Body of pancreas (tissue), 4 donors: ENCODE measurements at places on chromosomes 5 and 9.
A peak's percentile ranks its signal among the peaks of the same experiment; 100 is the strongest.

GRCh38 chr9:136588663-136589464 is 43.0 kb upstream of the NOTCH1 start:
- no peak for DNase-seq

- DNase-seq: no peak
Observed at GRCh38 chr9:35774907-35775635, 16.3 kb upstream of the NPR2 start.

DNA sequence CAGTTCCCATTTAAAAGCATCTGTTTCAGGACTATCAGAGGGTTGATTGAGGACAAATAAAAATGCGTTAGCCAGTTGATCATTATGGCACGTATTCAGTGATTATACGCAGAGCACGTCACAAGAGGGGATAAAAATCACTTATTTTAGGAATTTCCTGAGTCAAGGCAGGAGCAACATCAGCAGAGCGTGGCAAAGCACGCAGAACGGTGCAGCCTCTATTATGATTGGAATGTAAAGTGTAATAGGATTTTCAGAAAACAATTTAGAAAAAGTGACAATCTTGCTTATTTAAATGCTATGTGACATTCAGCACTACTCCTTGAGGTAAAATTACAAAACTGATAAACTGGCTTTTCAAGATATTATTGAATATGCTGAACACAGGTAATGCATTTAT is 413.6 kb upstream of the DAP start:
- no peak for DNase-seq

GRCh38 chr9:37776328-37776727 is 8.5 kb downstream of the EXOSC3 start:
- DNase-seq: no peak

DNA sequence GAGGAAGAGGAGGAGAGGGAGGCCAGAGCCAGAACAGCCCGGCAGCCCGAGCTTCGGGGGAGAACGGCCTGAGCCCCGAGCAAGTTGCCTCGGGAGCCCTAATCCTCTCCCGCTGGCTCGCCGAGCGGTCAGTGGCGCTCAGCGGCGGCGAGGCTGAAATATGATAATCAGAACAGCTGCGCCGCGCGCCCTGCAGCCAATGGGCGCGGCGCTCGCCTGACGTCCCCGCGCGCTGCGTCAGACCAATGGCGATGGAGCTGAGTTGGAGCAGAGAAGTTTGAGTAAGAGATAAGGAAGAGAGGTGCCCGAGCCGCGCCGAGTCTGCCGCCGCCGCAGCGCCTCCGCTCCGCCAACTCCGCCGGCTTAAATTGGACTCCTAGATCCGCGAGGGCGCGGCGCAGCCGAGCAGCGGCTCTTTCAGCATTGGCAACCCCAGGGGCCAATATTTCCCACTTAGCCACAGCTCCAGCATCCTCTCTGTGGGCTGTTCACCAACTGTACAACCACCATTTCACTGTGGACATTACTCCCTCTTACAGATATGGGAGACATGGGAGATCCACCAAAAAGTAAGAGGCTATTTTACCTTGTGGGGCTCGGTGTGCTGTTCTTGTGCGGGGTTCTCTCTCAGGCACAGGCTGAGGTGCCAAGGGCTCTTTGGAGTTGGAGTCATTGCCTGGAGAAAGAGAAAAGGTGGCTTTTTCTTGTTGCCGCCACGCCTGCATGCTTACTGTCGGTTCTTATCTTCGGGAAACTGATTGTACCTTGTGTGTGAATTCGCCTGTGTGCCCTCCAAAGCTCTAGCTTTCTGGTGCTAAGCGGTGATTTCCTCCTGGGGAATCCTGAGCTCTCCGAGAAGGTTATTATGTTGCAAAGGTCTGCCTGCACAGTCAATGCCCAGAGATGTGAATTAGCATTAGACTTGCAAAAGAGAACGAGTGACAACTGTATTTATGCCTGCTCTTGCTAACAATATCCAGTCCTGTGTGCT is at the start of gene ISL1:
ISL1 (plus strand) TSS at position 318 of the 991 bp plus-strand sequence; CDS start at position 542, 224 bp downstream.
- peak; percentile 69 for DNase-seq

- DNase-seq: no peak
Observed at GRCh38 chr9:2377117-2377516, 244.5 kb upstream of the VLDLR start.

DNA sequence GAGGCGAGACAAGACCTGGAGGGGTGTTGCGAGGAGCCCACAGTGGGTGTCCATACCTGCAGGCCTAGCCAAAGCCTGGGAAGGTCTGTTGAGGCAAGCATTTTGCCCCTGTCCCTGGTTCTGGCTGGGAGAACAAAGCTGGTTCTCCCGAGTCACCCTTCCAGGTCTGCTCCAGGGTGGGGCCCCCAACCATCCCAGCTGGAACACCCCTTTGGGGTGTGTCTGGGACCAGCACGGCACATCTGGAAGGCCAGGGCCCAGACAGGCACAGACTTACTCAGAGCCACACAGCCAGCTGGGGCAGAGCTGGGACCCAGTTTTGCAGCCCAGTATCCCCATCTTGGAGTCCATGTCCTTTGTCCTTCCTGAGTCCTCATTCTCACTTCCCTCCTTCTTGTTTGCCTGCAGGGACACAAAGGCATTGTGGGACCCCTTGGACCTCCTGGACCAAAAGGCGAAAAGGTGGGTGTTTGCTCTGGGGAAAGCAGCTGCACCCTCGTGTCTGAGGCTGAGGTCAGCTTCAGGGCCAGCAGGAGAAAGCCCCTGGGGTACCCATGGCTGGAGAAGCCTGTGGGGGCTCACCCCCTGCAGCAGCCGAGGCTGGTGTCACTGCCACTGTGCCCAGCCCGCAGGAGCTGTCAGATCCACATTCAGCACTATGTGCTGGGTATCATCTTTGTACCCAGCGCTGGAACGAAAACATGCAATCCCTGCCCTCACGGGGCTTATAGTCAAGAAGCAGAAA is 38.4 kb upstream of the ORM1 start:
- DNase-seq: peak; percentile 5

DNA sequence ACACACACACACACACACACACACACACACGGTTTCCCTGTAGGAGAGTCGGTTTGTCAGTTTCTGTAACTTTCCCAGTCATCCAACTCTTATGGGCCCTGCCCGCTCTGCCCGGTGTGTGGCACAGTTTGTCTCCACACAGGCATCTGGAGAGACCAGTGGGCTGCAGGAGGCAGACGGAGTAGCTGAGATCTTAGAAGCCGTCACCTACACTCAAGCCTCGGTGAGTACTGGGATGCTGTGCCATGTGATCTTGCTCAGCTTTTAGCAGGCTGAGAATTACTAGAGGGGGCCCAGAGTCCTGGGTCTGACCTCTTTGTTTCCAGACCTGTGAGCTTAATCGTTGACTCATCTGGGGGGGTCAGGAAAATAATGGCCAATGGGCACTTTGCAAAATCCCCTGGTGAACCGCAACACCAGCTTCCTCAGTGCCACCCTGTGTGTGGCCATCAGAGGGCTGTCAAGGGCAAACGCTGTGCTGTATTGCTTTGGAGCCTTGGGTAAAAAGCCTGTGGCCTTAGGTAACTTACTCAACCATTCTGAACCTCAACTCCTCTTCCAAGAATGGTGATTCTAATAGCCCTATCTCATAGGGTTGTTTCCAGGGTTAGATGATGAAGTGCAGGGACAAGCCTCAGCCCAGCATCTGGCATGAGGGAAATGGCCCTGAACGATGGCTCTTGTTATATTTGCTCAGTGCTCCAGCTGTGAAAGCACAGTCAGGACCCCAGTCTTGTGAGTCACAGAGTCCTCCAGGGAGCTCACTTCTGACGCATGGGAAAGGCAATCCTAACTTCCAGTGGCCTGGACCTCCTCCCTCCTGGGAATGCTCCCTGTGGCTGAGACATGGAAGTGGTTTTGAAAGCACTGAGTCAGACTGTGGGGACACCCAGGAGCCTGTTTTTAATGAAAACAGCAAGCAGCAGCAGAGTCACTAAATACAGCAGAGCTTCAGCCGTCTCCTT is 45.6 kb downstream of the COL15A1 start:
- no peak for DNase-seq
